NCI-H1092 treated with DMSO at 0.1 percent for 48 hours (cell line): ENCODE measurements at places on chromosomes 12 and 14.

- DNase-seq = no peak
Measured at GRCh38 chr12:67625004-67625403, 23.5 kb upstream of the DYRK2 start.

- no peak for DNase-seq
Measured at GRCh38 chr12:108193493-108193892, 64.4 kb downstream of the WSCD2 start.

- DNase-seq = no peak
Measured at GRCh38 chr12:54196396-54196795, 7.6 kb upstream of the SMUG1 start.

- DNase-seq = no peak
Measured at GRCh38 chr12:72214163-72214562, 58.0 kb upstream of the TRHDE start.

DNA sequence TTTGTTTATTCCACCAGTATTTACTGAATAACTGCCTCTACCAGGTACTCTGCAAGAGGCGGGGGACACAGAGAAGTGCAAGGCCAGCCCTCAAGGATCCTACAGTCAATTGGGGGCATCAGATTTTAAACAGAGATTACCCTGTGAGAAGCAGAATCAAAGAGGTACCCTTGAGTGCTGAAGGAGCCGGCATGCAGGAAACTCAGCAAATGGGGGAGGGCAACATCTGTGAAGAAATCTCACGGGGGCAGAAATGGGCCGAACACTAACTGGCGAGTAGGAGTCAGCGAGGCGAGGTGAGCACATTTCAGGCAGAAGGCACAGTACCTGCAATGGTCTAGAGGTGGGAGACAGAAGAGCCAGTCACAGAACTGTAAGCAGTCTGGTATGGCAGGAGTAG lies 9.0 kb downstream of the GALNT6 start:
- no peak for DNase-seq

DNA sequence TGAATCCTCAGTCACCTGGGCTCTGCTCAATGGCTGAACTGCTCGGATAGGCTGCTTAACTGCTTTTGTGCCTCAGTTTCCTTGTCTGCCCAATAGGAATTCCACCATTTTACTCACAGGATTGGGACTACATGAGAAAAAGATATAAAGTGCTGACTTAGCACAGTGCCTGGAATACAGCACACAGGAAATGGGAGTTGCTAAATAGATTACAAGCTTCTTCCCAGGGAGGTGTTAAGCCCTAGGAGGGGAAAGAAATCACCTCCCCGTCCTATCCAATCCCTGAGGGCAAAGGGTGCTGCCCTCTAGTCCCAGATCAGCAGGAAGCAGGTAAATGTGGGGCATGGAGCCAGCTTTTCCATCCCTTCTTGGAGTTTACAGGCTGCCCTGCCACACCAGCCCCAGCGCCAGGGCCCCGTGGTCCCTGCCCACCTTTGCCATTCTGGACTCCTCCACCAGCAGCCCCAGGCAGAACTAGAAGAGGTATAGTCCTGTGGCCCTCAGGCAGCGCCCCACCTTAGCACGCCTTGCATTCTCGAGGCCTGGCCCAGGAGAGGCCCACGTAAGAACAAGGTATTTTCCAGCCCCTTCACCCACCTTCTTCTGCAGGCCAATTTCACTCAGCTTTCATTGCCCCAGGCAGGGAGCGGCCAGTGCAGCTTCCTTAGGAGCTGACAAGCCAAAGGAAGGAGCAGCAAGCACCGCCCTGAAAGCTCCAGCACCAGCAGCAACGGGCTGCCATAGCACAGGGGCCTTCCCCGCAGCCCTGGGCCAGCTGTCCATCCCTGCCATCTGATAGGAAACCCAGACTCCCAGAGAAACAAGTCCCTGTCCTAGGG lies 28.8 kb upstream of the RPLP0 start:
- no peak for DNase-seq
